ENCODE measurements at places on chromosomes 11 and 22.

DNA sequence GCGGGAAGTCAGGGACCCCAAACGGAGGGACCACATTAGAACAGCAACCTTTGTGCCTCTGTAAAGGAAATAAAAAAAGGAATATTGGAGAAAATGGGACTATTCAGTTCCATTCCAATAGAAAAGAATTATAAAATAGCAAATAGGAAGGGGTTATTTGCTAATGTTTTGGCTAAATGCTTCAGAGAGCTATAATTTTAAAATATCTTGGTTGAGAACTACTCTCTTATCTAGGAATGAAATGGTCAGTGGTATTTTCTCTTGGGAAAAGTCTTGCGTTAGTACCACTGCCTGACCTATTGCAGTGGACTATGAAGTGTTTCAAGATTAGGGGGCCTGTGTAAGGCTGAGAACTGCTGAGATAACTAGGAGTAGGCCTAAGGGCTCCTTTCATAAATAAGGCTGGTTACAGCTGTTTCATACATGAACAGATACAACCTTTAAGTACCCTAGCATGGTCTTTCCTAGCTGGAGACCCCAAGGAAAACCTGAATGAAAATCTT lies 6.9 kb upstream of the WEE1 start:
- DNase-seq = no peak

DNA sequence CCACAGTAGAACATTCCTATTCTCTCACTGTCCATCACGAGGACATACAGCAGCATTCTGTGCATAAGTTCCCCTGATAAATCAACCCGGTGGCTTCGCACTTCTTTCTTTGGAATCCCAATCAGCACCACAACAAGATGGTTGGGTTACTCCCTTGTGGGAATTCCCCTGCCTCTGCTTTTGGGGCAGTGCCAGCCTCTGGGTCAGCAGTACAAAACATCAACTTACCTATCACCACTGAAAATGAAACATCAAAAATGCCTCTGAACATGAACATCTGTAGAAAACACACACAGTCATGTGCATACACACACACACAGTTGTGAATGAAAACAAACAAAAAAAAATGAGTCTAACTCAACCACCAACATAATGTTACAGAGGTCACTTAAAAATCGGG lies 79.3 kb downstream of the KCNA4 start:
- DNase-seq = no peak

DNA sequence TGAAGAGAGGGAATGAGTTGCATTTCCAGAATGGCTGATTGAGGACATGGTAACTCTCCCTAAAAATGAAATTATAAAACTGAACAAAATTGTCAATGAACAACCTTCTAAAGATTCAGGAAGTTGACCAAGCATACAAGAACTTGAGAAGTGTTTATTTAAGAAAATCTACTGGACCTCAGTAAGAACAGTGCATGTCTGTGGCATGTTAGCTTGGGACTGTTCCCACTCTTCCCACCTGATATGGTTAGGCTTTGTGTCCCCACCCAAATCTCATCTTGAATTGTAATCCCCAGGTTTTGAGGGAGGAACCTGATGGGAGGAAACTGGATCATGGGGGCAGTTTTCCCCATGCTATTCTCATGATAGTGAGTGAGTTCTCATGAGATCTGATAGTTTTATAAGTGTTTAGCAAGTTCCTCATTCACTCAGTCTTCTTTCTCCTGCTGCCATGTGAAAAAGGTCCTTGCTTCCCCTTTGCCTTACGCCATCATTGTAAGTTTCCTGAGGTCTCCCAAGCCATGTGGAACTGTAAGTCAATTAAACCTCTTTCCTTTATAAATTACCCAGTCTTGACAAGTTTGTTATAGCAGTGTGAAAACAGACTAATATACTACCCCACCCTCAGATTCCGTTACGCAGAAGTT lies 15.4 kb downstream of the MS4A13 start:
- DNase-seq = no peak

DNA sequence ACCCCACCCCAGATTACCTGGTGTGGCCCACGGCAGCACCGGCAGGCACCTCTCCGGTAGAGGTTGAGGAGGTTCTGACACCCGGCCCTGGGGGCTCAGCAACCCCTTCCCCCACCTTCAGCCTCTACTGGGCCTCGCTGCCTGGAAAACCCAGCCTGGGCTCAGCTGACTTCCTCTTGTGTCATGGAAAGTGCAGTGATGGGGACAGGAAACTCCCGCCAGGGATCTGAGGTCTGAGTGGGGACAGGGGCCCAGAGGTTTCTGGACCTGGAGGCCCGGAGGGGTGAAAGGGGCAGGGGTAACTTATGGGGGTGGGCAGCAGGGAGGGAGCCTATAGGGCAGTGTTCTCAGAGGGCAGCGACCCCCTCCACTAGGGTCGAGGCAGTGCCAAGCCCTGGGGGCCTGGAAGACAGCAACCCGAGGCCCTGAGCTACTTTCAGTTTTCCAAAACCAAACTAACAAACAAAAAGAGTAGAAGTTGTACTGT lies 10.0 kb upstream of the CD5 start:
- peak; percentile 43 for DNase-seq

GRCh38 chr11:92552942-92553341 lies 328.3 kb downstream of the FAT3 start:
- no peak for DNase-seq

DNA sequence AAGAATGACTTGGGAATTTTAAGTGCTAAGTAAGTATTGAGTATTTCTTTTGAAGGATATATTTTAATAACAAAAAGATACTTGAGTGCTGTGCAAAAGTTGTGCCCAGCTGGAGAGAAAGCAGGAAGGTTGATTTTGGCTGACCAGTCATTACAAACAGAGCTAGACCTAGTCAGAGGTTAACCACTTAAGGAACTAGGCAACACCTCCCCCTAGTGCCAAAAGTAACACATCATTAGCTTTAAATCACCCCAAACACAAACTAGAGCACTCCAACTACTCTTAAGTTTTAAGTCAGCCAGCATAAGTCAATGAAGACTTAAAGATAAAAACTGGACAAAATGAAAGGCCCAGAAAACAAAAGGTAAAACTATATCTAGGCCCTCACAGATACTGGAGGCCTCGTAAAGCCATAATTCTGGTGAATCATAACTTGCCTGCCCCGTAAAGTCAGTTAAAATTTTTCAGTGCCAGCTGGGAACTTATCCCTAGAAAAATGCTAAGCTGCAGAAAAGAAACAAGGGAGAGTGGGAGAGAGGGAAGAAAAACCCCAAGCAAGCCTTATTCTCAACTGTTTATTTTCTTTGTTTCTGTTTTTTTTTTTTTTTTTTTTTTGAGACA lies 4.6 kb downstream of the TMEM9B start:
- DNase-seq = no peak

DNA sequence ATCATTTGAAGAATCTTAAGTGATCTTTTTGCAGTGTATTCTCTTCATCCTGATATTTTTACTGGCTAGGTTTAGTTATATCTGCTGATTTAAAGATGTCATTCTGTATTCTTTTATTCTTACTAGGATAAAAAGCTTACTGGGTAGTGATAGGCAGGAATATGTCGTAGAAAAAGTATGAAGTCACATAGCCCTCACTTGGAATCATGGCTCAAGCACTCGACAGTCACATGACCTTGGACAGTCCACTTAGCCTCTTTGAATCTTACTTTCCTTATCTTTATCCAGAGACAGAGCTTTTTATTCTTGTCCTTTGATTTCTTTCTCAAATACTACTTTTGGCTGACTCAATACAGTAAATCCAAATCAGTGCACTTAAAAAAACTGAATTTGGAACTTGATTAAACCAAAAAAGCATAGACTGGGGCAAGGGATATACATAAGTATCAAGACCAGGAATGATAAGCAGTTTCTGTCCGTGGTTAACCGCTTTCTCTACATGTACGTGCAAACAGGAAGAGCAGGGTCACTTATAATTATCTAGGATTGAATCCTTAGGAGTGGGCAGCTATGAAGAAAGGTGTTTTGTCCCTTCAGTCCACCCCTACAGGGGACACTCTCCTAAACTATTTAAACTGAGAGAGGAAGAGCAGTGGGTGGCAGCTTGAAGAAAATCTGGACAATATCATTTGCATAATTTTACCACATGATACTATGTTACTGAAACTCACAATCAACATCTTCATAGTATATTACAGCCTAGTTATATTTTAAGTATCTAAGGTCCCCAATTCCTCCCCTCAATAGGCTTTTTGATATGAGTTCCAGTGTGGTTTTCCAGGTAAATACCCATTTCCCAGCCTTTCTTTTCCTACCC lies 8.0 kb downstream of the MMP7 start:
- no peak for DNase-seq

GRCh38 chr11:95443386-95443785 lies 212.4 kb upstream of the SESN3 start:
- DNase-seq = no peak

DNA sequence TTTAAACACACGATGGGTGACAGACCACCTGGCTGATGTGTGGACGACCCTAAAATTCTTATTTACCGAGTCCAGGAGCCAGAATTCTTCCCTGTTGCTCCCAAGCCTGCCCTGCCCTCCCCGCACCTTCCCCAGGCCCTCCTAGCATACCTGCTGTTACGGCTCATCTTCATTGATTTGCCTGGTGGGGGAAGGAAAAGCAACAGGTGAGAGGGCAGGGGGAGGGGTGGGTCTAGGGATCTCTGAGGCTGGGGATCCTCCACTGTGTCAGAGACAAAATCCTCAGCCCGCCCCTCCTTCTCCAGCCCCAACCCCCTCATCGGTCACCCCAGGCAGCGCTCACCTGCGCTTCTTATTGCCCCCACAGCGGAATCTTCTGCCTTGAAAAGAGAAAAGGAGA lies 4.0 kb downstream of the FXYD2 start:
- DNase-seq = no peak

- no peak for DNase-seq
Observed at GRCh38 chr22:28574159-28574788, 105.4 kb downstream of the TTC28 start.

- no peak for DNase-seq
Observed at GRCh38 chr11:17563231-17563646, 16.2 kb downstream of the OTOG start.

GRCh38 chr11:76251576-76251975 lies 45.3 kb upstream of the WNT11 start:
- no peak for DNase-seq

- no peak for DNase-seq
Observed at GRCh38 chr22:48827904-48828555, 999.6 kb downstream of the BRD1 start.

- DNase-seq = no peak
Observed at GRCh38 chr11:107792049-107792443, 66.5 kb downstream of the SLC35F2 start.

Measured in activated CD4-positive, alpha-beta T cell treated with anti-CD3 and anti-CD28 coated beads, Interleukin-2, amount 50 U/mL, for 24 hours (primary cell).